ELF-1 (cell line): ENCODE measurements at places on chromosomes 4 and X.

- DNase-seq: no peak
Measured at GRCh38 chr4:157217708-157218107, 2.8 kb upstream of the GRIA2 start.

GRCh38 chr4:7087036-7087435, 19.2 kb upstream of the GRPEL1 start:
- no peak for DNase-seq

- no peak for DNase-seq
Measured at GRCh38 chr4:103097112-103097511, 2.5 kb downstream of the BDH2 start.

GRCh38 chr4:95102162-95102790, 344.5 kb downstream of the BMPR1B start:
- DNase-seq: no peak

DNA sequence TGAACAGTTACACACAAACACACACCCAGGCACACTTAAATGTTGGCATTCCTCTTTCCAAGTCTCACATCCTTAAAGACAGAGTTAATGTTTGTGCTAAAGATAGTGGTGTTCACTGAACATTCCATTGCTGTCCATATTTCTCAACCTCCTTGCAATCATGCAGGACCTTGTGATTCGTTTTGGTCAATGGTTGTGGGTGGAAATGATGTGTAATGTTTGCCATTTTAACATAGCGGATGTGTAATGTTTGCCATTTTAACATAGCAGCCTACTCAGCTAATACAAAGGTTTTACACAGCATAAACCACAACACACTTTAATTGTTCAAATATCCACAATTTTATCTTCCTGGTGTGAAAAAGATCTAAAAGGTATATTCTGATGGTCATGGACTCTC, 93.9 kb downstream of the CEP44 start:
- DNase-seq: no peak

DNA sequence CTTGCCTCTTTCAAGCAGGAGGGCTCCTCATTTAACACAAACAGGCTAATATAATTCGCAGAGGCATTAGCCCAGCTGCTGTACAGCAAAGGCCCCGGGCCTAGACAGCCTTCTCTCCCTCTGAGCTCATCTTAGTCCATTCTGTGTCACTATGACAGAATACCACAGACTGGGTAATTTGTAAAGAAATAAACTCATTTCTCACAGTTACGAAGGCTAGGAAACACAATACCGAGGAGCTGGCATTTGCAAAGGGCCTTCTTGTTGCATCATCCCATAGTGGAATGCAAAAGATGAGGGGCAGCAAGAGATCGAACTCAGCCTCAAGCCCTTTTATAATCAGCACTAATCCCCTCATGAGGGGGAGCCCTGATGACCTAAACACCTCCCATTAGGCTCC, 48.5 kb downstream of the TSPAN5 start:
- no peak for DNase-seq

GRCh38 chr4:39032218-39033085, at the start of gene TMEM156:
Gene TMEM156 (minus strand): TSS chr4:39032409. CDS start chr4:39032313, 96 bp downstream.
- DNase-seq: no peak
